ENCODE measurements at places on chromosomes 7 and 10.

GRCh38 chr10:12337453-12338372 is 11.6 kb upstream of the CAMK1D start:
- DNase-seq = no peak
- peaks cover 19% of the 10 kb centered on the region for H3K4me1 ChIP-seq
- H3K27me3 ChIP-seq = no peaks in the 10 kb centered on the region

DNA sequence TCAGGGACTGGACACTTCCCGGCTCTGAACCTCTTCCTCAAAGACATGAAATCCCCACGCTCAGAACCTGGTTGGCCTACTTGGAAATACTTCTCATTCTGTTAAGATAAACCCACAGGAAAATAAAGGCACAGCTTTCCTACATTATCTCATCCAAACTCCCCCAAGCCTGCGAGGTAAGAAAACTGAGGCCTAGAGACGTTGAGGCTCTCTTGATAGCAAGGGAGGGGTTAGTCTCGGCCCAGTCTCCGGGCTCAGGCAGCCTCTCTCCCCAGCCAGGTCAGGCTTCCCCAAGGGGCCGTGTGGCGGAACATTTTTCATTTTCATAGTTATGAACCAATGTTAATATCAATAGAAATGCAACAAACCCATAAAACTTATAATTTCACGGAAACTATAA is 4.6 kb upstream of the EIF3B start:
- H3K27me3 ChIP-seq = no peaks in the 10 kb centered on the region
- DNase-seq = no peak
- peaks cover 7% of the 10 kb centered on the region for H3K4me1 ChIP-seq
- H3K4me3 ChIP-seq = no peak overlapping the region
- H3K27ac ChIP-seq = no peak overlapping the region
- H3K36me3 ChIP-seq = no peaks in the 10 kb centered on the region

DNA sequence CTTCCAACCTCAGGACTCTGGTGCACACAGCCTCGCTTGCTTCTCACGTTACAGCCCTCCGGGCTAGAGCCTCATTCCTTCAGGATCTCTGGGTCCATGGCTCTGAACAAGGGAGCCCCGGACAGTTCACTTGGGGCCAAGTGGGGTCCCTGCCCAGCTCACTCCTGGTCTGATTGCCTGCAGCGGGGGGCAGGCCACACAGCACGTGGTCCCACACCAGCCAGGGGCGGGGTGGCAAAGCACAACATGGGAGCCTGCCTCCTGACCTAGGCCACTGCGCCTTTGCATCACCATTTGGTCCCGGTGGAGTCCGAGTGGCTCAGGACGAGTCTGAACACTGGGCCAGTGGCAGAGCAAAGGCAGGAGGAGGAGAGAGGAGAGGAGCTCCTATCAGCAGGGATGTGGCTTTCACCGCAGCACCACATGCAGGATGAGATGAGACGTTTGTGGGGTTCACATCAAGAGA is 13.4 kb upstream of the CRYGN start:
- no peak overlapping the region for H3K4me3 ChIP-seq
- peaks cover 11% of the 10 kb centered on the region for H3K4me1 ChIP-seq
- H3K36me3 ChIP-seq = no peaks in the 10 kb centered on the region
- DNase-seq = no peak

GRCh38 chr7:19958309-19958896 is 185.0 kb upstream of the TMEM196 start:
- no peaks in the 10 kb centered on the region for H3K36me3 ChIP-seq
- H3K27ac ChIP-seq = no peak overlapping the region
- H3K27me3 ChIP-seq = no peaks in the 10 kb centered on the region
- H3K4me1 ChIP-seq = no peaks in the 10 kb centered on the region
- no peak for DNase-seq

DNA sequence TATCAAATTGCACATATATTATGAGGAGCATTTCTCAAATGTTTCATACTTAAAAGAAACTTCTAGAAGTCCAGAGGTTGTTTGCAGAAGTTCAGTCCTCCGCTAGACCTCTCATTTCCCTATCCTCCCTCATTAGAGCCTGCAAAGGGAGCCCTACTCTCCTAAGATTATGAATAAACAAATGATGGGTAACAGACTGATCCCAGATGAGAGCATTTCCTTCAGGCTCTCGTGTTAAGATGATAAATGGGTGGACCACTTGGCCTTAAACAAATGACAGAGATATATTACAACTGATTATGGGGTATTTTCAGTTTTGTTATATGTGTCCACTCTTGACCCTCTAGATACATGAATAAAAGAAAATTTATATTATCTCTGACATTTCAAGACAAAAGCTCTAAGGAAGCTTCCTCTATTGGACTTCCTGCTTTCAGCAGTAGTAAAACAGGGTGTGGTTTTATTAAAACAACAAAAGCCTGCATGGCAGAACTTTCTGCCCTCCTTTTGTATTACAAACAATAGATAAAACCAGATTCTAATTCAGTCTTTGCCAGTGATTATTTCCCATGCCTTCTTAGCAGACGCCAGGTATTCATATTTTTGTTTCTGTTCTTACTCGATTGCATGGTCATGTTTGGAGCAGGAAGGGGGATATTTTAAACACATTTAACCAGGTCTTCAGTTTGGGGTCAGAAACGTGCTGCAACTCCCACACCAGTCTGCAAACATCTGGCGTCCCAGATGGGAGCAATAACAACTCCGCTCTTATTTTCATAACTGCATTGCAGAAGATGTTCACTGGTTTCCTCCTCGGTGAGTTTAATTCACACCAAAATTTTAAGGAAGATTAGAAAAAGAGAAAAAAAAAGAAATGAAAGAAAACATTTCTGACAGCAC is 52.4 kb upstream of the FAM204A start:
- H3K36me3 ChIP-seq = no peaks in the 10 kb centered on the region
- no peaks in the 10 kb centered on the region for H3K4me1 ChIP-seq
- no peak overlapping the region for H3K27ac ChIP-seq
- no peak overlapping the region for H3K4me3 ChIP-seq

DNA sequence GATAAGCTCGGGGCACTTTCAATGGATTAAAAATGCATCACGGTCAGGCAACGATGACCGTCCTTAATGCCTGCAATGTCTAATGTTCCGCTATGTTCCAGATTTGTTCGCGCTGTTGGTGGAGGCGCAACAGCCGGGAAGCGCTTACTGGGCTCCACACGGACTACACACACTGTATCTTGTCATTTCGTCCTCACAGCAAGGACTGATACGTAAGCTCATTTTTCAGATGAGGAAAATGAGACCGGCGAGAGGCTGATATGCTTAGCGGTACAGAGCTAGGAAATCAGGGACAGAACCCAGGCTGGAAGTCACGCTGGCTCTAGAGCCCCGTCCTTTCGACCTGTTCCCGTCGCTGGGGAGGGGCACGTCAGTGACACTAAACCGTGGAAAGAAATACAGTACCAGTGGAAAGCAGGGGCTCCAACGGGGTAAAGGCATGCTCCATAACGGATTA is 670 bp downstream of the TPK1 start:
- DNase-seq = peak; percentile 79
- H3K27ac ChIP-seq = peak overlapping the region; percentile 95
- H3K27me3 ChIP-seq = no peaks in the 10 kb centered on the region

- no peaks in the 10 kb centered on the region for H3K36me3 ChIP-seq
- H3K4me3 ChIP-seq = no peak overlapping the region
- peaks cover 44% of the 10 kb centered on the region for H3K27me3 ChIP-seq
- no peak overlapping the region for H3K27ac ChIP-seq
- peaks cover 10% of the 10 kb centered on the region for H3K4me1 ChIP-seq
- DNase-seq = no peak
These were observed 52.6 kb downstream of the TMEM209 start for GRCh38 chr7:130152493-130153210.

DNA sequence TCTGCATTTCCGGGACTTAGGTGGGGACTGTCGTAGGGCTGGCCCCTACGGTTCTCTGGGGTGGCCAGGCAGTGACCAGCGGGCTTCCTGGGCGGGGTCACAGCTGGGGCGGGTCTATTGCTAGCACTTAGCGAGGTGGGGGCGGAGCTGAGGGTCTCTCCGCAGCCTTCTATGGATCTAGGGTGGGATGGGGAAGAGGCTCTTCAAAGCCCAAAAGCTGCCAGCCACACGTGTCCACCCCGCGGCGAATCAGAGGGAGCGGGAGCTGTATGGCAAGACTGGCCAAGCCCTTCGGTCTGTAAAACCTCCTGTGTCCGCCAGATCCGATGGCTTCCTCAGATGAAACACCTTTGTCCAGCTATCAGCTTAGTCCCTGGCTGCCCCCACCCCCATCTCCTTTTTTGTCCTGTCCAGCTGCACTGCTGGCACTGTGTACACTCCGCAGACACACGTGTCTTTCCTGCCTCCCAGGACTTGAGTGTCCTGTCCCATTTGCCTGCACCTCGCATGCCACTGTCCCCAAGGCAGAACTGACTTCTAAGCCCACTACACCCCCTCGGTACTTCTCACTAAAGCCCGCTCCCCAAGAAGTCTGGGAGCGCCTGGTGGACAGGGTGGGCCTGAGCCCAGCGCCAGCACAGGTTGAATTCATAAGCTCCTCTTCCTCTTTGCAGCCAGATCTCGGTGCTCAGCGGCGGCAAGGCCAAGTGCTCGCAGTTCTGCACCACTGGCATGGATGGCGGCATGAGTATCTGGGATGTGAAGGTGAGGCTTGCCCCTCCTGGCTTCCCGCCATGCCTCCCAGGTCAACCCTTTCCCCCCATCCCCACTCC is 14.8 kb downstream of the PDAP1 start:
- peaks cover 16% of the 10 kb centered on the region for H3K4me1 ChIP-seq
- no peak overlapping the region for H3K27ac ChIP-seq
- H3K27me3 ChIP-seq = no peaks in the 10 kb centered on the region
- H3K36me3 ChIP-seq = peaks cover 74% of the 10 kb centered on the region
- peak overlapping the region; percentile 52 for H3K4me3 ChIP-seq

GRCh38 chr10:127278001-127278400 is 81.6 kb upstream of the INSYN2A start:
- H3K27me3 ChIP-seq = no peaks in the 10 kb centered on the region
- no peak for DNase-seq
- H3K4me1 ChIP-seq = no peaks in the 10 kb centered on the region
- H3K27ac ChIP-seq = no peak overlapping the region
- H3K36me3 ChIP-seq = no peaks in the 10 kb centered on the region

GRCh38 chr7:157779206-157779605 is 442.4 kb downstream of the DNAJB6 start:
- peaks cover 5% of the 10 kb centered on the region for H3K27me3 ChIP-seq
- no peaks in the 10 kb centered on the region for H3K4me1 ChIP-seq
- DNase-seq = no peak
- H3K4me3 ChIP-seq = no peak overlapping the region
- H3K27ac ChIP-seq = no peak overlapping the region

DNA sequence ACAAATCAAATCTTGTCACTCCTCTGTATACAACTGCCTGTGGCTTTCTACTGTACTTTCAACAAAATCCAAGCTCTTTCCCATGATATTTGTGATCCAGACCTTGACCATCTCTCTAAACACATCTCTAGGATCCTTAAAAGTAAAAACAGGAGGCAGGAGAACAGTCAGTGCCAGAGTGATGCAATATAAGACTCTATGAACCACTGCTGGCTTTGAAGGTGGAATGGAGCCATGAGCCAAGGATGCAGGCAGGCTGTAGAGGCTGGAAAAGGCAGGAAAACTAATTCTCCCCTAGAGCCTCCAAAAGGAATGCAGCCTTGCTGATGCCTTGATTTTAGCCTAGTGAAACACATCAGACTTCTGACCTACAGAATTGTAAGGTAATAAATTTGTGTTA is 45.5 kb upstream of the LRRN3 start:
- H3K4me1 ChIP-seq = no peaks in the 10 kb centered on the region
- no peak overlapping the region for H3K4me3 ChIP-seq
- no peak overlapping the region for H3K27ac ChIP-seq
- no peaks in the 10 kb centered on the region for H3K36me3 ChIP-seq
- no peak for DNase-seq

- no peaks in the 10 kb centered on the region for H3K27me3 ChIP-seq
- H3K4me3 ChIP-seq = no peak overlapping the region
- no peaks in the 10 kb centered on the region for H3K4me1 ChIP-seq
- H3K36me3 ChIP-seq = no peaks in the 10 kb centered on the region
- H3K27ac ChIP-seq = no peak overlapping the region
These were observed 65.1 kb downstream of the PPP1R3C start for GRCh38 chr10:91567815-91568214.

- no peaks in the 10 kb centered on the region for H3K4me1 ChIP-seq
- H3K27ac ChIP-seq = no peak overlapping the region
- H3K27me3 ChIP-seq = no peaks in the 10 kb centered on the region
- no peak overlapping the region for H3K4me3 ChIP-seq
- no peak for DNase-seq
- H3K36me3 ChIP-seq = no peaks in the 10 kb centered on the region
These were observed 1075.3 kb downstream of the XPNPEP1 start for GRCh38 chr10:108848046-108848445.

DNA sequence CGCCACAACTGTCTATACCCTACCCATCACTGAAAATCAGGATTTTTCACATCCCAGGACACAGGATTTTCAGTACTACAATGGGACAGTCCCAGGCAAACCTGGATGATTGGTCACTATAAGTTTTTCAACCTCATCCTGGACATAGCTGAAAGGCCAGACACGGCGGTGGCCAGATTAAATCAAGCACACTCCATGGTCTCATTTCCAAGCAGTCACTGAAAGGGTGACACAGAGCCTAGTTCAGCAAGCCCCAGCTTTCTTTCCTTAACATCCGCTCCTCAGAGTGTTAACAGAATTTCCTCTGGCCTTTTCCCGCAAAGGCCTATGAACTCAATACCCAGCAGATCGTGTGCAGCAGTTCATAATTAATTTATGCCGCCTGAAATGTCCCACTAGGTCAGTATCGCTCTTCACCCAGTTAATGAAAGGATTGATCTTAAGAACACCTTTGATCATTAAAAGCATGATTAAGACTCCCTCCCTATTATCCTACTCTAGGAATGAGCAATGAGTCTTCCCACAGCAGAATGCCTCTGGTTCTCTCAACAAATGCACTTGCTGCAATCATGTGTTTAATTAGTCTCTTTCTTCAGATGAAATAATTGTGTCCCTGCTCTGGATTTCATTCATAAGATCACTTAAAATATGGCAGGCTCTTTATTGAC is 104.0 kb upstream of the NANOS1 start:
- H3K4me1 ChIP-seq = no peaks in the 10 kb centered on the region
- H3K27me3 ChIP-seq = no peaks in the 10 kb centered on the region
- H3K27ac ChIP-seq = no peak overlapping the region
- no peak for DNase-seq
- no peaks in the 10 kb centered on the region for H3K36me3 ChIP-seq

DNA sequence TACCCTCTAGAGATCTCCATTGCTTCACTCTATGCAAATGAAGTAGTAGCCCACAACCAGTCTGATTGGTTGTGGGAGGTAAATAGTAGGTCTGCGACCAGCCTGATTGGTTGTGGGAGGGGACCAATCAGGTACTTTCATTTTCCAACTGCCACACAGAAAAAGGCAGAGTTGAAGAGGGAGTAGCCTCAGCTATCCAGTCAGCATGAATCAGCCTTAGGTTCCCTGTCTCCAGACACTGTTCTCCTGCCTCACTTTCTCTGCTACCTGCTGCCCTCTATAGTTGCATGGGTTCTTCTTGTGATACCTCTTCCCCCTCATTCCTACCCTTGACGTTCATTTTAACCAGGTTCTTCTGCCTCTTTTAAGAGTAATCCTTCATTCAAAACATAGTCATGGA is 114.5 kb upstream of the LYZL1 start:
- no peaks in the 10 kb centered on the region for H3K36me3 ChIP-seq
- no peak overlapping the region for H3K4me3 ChIP-seq
- no peak for DNase-seq
- no peaks in the 10 kb centered on the region for H3K4me1 ChIP-seq
- H3K27ac ChIP-seq = no peak overlapping the region

GRCh38 chr10:59879363-59879913 is 26.9 kb downstream of the CCDC6 start:
- H3K4me1 ChIP-seq = no peaks in the 10 kb centered on the region
- H3K36me3 ChIP-seq = no peaks in the 10 kb centered on the region

GRCh38 chr7:37930226-37930948 is 9.9 kb downstream of the EPDR1 start:
- H3K4me3 ChIP-seq = no peak overlapping the region
- no peak overlapping the region for H3K27ac ChIP-seq
- H3K4me1 ChIP-seq = no peaks in the 10 kb centered on the region
